BJ (cell line): ENCODE measurements at places on chromosomes 4 and X. TPM values are rescaled to one million over a fixed set of nuclear protein-coding genes. Genes with fewer than 3 reads are reported as not detected.

- DNase-seq, result no peak
Measured at GRCh38 chr4:47499700-47500099, 14.6 kb downstream of the ATP10D start.

GRCh38 chr4:88761861-88762523 lies 64.4 kb upstream of the NAP1L5 start:
- no peak for DNase-seq

DNA sequence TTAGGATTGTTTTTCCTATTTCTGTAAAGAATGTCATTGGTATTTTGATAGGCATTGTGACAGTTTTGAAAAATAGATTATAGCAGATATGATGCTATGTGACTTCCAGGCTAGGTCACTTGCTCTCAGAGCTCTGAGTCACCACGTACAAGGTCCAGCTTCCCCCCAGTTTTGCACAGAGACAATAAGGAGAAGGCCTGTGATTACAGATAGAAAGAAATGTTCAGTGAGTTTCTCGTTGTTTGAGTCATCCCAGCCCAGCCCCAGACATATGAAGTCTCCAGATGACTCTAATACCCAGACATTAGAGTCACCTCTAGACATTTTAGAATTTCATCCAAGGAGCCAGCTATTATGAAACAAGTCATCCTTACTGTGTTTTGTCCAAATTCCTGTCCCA lies 57.2 kb downstream of the MFAP3L start:
- peak; percentile 81 for DNase-seq

GRCh38 chrX:64977830-64978229 lies 1.6 kb upstream of the ZC4H2 start:
- no peak for DNase-seq

GRCh38 chr4:2817137-2817536 lies 24.3 kb downstream of the SH3BP2 start:
- DNase-seq, result no peak

- DNase-seq, result no peak
Measured at GRCh38 chr4:25790024-25790423, 72.8 kb downstream of the SEL1L3 start.

GRCh38 chr4:95540227-95540626 lies 8.5 kb downstream of the UNC5C start:
- DNase-seq, result no peak

DNA sequence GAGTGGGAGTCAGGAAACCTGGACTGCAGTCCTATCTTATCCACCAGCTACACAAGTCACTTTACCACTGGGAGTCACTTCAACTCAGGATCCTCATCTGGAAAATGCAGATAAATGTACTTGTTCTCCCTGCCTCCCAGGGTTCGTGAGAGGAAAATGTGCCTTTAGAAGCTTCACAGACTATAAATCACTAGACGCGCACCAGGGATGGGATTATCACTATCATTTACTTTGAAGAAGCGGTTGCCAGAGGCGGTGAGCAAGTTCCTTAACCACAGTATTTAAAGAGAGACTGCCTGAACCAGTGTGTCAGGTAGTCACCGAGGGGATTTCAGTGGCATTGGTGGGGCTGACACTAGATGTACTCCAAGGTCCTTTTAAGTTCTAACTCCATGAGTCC lies 219.5 kb downstream of the HS6ST2 start:
- no peak for DNase-seq

- DNase-seq, result no peak
Measured at GRCh38 chr4:7661846-7662506, 227.2 kb upstream of the PSAPL1 start.

DNA sequence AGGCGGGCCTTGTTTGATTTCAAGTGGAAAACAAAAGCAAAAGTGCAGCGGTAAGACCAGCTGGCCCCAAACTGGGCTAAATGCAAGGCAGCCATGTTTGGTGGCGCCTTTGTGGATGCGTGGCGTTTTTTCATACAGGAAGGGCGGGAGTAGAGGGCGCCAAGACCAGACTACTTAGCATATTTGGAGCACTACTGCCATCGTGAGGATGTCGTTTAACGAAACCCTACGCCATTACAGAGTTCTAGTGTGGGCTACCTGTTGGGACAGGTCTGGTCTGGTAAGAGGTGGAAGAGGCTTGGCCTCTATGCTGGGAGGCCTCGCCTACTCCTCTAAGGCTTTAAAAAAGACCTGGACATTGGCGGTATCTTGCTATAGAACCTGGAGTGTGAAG lies 230.7 kb upstream of the STK26 start:
- no peak for DNase-seq

DNA sequence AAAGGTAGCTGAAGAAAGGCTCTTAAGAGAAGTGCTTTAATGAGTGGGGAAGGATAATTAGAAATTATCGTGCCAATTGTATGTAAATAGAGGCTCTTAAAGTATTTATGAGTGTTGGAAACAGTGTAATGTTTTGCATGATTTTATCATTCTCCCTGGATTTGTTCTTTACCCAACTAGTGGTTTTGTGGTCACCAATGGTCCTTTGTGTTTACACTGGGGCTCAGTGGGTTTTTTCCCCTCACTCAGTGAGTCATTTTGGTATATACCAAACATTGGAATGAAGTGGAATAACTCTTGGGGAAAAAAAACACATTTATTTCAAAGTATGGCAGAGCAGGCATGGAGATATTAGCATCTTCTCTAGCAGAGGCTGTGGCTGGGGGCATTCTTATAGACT lies 20.8 kb upstream of the LGI2 start:
- DNase-seq, result no peak

- no peak for DNase-seq
Measured at GRCh38 chrX:97210501-97210900, 326.8 kb downstream of the RPA4 start.

DNA sequence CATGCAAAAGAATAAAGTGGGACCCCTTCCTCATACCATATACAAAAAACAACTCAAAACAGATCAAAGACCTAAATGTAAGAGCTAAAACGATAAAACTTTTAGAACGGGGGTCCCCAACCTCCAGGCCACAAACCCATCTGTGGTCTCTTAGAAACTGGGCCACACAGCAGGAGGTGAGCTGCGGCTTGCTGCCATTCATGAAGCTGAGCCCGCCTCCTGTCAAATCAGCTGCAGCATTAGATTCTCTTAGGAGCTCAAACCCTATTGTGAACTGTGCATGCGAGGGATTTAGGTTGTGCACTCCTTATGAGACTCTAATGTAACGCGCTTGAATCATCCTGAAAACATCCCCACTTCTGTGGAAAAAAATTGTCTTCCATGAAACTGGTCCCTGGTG lies 7.0 kb upstream of the GATA1 start:
- DNase-seq, result no peak

The AKAP4 gene
- polyA plus RNA-seq, result not detected in 2 replicates

The PDGFC gene
- 22.4 and 35.5 TPM in 2 replicates for polyA plus RNA-seq

The NKX3-2 gene
- 0.02 and 0.04 TPM in 2 replicates for polyA plus RNA-seq

The TMEM154 gene
- 1.1 and 2.4 TPM in 2 replicates for polyA plus RNA-seq

The USP26 gene
- polyA plus RNA-seq, result not detected in 2 replicates

The TMPRSS11B gene
- polyA plus RNA-seq, result not detected in 2 replicates

The TMPRSS11D gene
- polyA plus RNA-seq, result not detected in 2 replicates

The SPANXB1 gene
- not detected in 2 replicates for polyA plus RNA-seq

The SLC25A14 gene
- polyA plus RNA-seq, result 11.0 and 18.7 TPM in 2 replicates
